Activated T-helper 1 cell treated with anti-CD3 and anti-CD28 coated beads, Interleukin-12 subunit alpha, Interleukin-12 subunit beta, Interleukin-2, Interleukin-4 antibody, amounts not matched to agents 30 ng/mL and 10 ng/mL and 1 ng/mL, durations not matched to agents 14 hours and 24 hours and 36 hours (primary cell): ENCODE measurements at places on chromosomes 13 and 19. TPM values are rescaled to one million over a fixed set of nuclear protein-coding genes. Genes with fewer than 3 reads are reported as not detected.

GRCh38 chr13:95239283-95239682 lies 62.0 kb downstream of the ABCC4 start:
- DNase-seq, result no peak
- H3K27ac ChIP-seq, result no peak overlapping the region
- H3K4me3 ChIP-seq, result no peak overlapping the region
- no peaks in the 10 kb centered on the region for H3K27me3 ChIP-seq

MAP4K1 gene
- 159 and 182 TPM in 2 replicates for total RNA-seq

DNA sequence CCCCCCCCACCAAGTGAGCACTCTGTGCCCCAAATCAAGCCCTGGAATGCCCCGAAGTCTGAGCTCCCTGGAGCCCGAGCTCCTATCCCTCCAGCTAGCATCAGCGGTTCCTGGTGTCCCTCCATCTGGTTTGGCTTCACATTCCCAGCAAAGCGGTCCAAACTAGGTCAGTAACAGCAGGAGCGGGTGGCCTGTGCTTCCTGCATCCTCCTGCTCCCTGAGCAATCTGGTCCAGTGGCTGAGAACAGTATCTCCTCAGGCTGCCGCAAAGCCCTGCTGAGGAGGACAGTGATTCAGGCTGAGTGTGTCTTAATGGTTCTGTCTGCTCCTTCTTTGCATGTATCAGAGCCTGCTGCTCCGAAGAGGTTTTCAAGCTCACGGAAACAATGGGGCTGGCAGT lies 25.9 kb downstream of the RASL11A start:
- no peak overlapping the region for H3K4me3 ChIP-seq
- H3K4me1 ChIP-seq, result peaks cover 17% of the 10 kb centered on the region
- no peak for DNase-seq

DNA sequence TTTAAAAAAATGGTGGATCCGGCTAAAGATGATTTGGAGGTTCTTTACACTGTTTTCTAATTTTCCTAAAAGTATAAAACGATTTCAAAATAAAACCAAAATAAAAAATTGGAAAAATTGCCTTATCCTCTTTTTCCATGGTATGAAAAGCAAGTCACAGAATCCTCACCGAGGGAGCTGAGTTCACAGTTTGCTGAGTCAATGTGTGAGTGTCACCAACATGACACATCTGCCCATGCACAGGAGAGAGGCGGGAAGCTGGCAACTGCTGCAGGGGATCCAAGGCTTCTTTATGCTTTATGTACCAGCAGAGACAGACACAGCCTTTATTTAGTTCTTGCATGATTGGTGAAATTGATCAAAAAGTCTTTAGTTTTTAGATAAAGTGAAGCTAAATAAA lies 157.8 kb downstream of the TNFSF13B start:
- DNase-seq, result no peak
- no peaks in the 10 kb centered on the region for H3K36me3 ChIP-seq
- H3K27me3 ChIP-seq, result no peaks in the 10 kb centered on the region

DNA sequence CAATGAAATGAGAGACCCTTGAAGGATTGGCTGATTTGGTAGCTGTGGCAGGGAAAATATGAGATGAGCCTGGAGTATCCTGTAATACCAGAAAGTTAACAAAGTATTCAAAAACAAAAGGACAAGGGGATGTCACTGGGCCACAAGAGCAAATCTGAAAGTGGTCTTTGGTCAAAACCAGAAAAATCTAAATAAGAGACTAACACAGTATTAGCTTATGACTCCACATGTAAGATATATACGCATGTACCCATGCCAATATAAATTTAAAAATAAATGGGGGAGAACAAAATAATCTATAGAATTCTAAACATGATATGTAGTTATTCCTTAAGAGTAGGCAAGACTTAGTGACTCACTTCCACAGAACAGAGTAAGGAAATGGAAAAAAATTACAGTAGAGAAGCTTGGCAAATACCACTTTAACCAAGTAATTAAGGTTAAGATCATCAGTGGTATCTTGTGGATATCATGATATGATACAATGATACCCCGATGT lies 16.9 kb downstream of the KLF12 start:
- no peaks in the 10 kb centered on the region for H3K27me3 ChIP-seq
- peaks cover 32% of the 10 kb centered on the region for H3K36me3 ChIP-seq
- no peak overlapping the region for H3K27ac ChIP-seq
- peaks cover 42% of the 10 kb centered on the region for H3K4me1 ChIP-seq

DNA sequence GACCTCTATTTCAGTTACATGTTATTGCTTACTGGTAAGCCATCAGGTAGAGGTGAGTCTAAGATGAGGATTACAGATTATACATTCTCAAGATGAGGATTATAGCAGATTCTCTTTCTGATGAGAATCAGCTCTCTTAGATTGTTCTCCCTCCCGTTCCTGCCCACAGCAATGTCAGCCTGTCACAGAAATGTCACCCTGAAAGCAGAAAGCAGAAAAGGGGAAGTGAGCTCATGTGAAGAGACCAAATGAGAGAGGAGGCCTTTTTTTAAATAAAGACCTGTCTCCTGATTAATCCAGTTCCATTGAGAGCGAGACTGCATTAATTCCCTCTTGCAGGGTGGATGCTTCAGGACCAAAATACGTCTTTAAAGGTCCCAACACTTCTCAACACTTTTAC lies 445.6 kb downstream of the KCTD12 start:
- H3K27me3 ChIP-seq, result no peaks in the 10 kb centered on the region
- DNase-seq, result no peak
- no peaks in the 10 kb centered on the region for H3K4me1 ChIP-seq
- no peaks in the 10 kb centered on the region for H3K36me3 ChIP-seq

GRCh38 chr19:13880059-13881043 lies 3.4 kb downstream of the NANOS3 start:
- peak overlapping the region; percentile 89 for H3K27ac ChIP-seq
- peak overlapping the region; percentile 66 for H3K4me3 ChIP-seq
- no peaks in the 10 kb centered on the region for H3K36me3 ChIP-seq
- peak; percentile 97 for DNase-seq

PSG3 gene
- total RNA-seq, result not detected in 2 replicates
